ENCODE measurements at places on chromosomes 4 and X.
A peak's percentile ranks its signal among the peaks of the same experiment; 100 is the strongest.

DNA sequence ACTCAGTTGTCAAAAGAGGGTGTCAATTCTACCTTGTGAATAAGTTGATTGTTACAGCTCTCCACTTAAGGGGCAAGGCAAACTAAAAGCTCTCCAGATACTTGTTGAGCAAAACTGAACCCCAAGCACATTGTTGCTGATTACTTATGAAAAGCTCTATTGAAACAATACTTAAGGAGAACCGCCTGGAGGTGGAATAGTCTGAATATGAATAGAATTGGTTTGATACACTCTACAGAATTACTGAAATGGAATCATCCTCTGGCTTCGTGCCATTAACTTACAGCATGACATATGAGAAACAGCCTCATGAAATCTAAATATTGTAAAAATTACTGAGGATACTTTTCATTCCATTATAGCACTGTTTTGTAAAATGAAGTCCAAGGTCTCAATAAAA, 127.0 kb upstream of the SH3RF1 start:
- H3K4me3 ChIP-seq: no peak overlapping the region
- H3K36me3 ChIP-seq: peaks cover 14% of the 10 kb centered on the region
- H3K27ac ChIP-seq: no peak overlapping the region
- no peaks in the 10 kb centered on the region for H3K27me3 ChIP-seq
- no peaks in the 10 kb centered on the region for H3K4me1 ChIP-seq
- no peak for DNase-seq

- H3K27me3 ChIP-seq: no peaks in the 10 kb centered on the region
- H3K36me3 ChIP-seq: no peaks in the 10 kb centered on the region
- no peak overlapping the region for H3K27ac ChIP-seq
- DNase-seq: no peak
Measured at GRCh38 chr4:156036496-156036895, 82.8 kb upstream of the CTSO start.

- DNase-seq: no peak
- no peaks in the 10 kb centered on the region for H3K27me3 ChIP-seq
- no peaks in the 10 kb centered on the region for H3K4me1 ChIP-seq
Measured at GRCh38 chrX:16903274-16904022, 33.3 kb upstream of the RBBP7 start.

DNA sequence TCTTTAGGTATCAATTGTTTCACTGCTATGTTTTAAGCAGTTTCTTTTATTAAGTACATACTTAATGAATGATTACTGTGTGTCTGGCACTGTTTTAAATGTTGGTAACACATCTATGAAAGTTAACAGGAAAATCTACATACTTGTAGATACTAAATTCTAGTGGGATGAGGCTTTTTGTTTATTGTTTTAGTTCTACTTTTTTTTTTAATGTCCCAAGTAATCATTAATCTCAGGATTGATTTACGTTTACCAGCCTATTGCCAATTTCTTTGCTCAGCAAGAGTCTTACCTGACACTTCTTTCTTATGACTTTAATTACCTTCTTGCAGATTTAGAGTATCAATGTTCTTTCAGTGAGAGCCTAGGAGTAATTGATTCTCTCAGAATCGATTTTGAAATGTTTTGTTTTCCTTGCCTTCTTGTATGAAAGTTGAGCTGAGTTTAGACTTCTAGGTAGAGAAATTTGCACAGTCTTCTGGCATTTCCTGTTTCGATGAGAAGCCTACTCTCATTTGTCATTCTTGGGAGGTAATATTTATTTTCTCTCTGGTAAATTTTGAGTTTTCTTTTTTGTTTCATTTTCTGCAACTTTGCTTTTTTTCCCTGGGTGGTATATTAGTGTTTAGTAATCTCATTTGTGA, 235.2 kb upstream of the ANKRD50 start:
- H3K27ac ChIP-seq: no peak overlapping the region
- DNase-seq: no peak
- H3K27me3 ChIP-seq: no peaks in the 10 kb centered on the region
- H3K4me1 ChIP-seq: peaks cover 10% of the 10 kb centered on the region

DNA sequence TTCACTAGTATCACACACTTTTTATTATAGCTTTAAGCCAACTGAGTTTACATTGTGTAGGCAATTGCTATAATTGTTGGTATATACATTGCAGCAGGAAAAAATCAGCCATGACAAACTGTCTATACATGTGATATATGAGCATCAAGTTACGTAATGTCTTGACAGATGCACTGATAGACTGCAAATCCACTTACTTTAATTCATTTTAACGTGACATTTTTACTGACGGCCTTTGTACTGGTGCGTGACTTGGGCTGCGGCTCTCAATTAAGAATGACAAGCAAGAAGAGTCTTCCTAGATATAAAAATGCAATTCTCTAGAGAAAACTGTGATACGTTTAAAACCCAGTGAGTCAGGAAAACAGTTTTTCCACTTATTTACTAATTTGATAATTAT, 143.8 kb downstream of the ACTRT1 start:
- no peaks in the 10 kb centered on the region for H3K36me3 ChIP-seq
- no peaks in the 10 kb centered on the region for H3K4me1 ChIP-seq
- no peak for DNase-seq
- H3K27me3 ChIP-seq: no peaks in the 10 kb centered on the region
- no peak overlapping the region for H3K4me3 ChIP-seq

DNA sequence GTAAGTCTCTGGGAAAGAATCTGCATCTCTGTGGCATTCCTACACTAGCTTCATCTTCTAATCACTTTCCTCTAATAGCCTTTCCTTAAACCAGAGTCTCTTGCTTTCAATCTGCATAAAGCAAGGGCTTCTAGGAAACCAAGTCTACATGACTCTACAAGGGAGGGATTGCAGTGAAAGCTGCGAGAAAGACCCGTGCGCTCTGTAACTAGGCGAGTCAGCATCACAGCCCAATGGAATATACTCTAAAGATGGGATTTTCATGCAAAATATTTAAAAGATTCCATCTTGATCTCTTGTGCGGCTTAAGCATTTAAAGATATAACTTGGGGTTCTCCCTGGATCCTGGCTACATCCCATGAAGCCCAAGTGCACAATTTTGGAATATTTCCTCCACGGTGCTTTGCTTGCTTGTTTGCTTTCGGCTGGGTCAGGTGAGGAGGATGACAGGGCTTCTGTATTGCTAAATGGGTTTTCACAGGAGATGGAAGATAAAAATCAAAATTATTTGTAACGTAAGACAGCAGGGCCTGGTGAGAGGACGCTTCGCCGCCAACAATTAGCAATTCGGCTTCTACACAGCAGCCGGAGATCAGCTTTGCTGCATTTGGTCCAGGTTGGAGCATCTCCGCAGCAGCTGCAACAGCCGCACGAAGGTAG, 687 bp upstream of the GRIA2 start:
- DNase-seq: no peak
- H3K36me3 ChIP-seq: no peaks in the 10 kb centered on the region
- no peaks in the 10 kb centered on the region for H3K4me1 ChIP-seq
- H3K27ac ChIP-seq: no peak overlapping the region
- peaks cover 11% of the 10 kb centered on the region for H3K27me3 ChIP-seq

DNA sequence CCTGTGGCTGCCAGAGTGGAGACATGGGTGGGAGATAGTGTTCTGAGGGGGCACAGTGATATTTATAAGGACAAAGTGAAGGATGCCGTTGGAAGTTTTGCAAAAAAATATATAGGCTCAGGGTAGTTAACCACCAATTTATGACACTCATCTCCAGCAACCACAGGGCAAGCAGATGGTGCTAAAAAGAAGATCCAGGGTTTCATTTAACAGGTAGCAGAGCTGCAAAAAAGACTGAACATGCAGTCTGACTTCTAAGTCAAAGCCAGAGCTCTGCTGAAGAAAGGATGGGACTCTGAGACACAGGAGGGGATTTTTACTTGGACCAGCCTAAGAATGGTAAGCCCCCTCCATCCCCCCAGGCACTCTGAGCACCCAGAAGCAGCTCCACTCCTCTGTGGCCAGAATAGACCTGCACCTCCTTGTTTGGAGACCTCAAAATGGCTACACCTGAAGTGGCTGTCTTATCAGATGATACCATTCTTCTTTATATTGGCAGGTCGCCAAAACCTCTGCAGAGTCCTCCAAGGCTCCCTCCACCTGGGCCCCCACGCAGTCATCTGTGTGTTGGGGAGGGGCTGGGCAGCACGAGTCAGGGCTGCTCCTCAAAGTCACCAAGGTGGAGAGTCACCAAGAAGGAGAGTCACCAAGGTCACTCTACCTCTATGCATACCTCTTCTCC, 161.4 kb upstream of the FAM9B start:
- no peak overlapping the region for H3K27ac ChIP-seq
- no peak overlapping the region for H3K4me3 ChIP-seq
- DNase-seq: no peak
- H3K27me3 ChIP-seq: no peaks in the 10 kb centered on the region

DNA sequence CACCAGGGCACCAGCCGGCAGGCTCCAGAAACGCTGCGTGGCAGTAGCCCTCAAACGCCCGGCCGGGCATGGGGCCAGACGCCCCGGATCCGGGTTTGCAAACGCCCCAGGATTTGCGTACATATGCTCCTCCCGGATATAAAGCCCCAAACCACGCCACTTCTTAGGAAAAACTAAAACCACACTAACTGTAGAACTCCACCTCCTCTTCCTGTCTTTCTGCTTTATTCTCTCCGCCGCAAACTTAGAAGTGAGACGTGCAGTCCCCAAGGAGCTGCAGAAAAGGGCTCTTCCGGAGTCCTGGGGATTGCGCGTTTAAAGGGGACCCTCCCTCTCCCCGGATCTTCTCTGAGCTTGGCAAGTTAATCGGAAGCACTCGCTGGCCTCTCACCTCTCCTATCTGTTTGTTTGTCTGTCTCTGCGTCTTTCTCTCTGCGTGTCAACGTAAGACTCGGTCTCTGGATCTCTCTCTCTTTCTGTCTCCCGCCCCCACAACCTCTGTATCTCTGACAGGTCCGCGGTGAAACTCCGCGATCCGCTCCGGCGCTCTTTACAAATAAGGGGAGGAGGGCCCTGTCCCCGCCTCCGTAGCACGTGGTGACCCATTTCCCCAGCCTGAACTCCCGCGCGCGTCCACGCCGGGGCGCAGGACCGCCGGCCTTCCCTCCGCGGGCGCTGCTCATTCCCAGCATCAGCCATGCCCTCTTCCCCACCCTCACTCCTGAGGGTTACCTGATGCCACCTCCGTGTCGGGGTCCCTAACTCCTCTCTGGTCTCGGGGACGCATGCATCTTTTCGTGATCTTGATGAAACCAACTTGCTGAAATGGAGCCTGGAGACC, at the start of gene SLC39A8:
Gene SLC39A8, minus strand, starts transcription at position 529 of the 841 bp plus-strand sequence. CDS start 820 bp downstream, outside the sequence.
- no peaks in the 10 kb centered on the region for H3K27me3 ChIP-seq
- peak; percentile 78 for DNase-seq
- no peaks in the 10 kb centered on the region for H3K36me3 ChIP-seq
- H3K4me3 ChIP-seq: peak within 1 kb of the TSS; percentile 44

GRCh38 chrX:8971116-8971515, 62.8 kb downstream of the FAM9B start:
- H3K27me3 ChIP-seq: no peaks in the 10 kb centered on the region
- H3K4me1 ChIP-seq: no peaks in the 10 kb centered on the region

Measured in heart right ventricle (tissue), 16 donors.